AG09319 (cell line): ENCODE measurements at places on chromosomes 11 and 22.
A peak's percentile ranks its signal among the peaks of the same experiment; 100 is the strongest.

DNA sequence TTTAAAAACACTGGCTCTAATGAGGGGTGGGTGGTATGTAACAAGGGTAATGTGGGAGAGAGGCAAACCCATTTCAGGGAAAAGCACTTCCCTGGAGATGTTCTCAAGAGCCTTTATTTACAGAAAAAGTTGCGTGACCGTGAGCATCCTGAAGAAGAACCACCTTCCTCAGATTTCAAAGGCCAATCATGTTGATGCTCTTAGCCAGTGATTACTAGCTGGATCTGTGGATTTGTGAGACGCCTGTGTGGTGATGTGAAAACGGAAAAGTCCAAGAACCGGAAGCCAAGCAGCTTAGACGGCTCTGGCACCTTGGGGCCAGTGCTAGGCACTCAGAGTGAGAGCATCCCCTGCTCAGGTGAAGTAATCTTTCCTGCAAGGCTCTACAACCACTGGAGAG, 12.6 kb upstream of the UBASH3B start:
- DNase-seq, result no peak

DNA sequence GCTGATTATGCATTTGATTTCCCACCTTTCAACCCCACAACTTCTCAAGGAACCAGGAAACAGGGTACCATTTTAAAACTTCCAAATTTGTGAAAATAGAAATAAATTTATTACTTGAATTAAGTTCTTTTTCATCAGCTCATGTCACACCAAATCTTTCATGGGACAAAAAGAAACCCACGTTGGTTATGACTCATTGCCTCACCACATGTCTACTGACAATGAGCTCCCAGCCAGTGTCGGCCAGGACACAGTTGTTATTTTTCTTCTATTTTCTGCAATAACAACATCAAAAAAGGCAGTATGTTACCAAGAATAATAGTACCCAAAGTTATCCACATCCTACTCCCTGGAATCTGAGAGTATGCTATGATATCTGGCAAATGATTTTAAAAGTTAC, 17.3 kb downstream of the MS4A6A start:
- no peak for DNase-seq

DNA sequence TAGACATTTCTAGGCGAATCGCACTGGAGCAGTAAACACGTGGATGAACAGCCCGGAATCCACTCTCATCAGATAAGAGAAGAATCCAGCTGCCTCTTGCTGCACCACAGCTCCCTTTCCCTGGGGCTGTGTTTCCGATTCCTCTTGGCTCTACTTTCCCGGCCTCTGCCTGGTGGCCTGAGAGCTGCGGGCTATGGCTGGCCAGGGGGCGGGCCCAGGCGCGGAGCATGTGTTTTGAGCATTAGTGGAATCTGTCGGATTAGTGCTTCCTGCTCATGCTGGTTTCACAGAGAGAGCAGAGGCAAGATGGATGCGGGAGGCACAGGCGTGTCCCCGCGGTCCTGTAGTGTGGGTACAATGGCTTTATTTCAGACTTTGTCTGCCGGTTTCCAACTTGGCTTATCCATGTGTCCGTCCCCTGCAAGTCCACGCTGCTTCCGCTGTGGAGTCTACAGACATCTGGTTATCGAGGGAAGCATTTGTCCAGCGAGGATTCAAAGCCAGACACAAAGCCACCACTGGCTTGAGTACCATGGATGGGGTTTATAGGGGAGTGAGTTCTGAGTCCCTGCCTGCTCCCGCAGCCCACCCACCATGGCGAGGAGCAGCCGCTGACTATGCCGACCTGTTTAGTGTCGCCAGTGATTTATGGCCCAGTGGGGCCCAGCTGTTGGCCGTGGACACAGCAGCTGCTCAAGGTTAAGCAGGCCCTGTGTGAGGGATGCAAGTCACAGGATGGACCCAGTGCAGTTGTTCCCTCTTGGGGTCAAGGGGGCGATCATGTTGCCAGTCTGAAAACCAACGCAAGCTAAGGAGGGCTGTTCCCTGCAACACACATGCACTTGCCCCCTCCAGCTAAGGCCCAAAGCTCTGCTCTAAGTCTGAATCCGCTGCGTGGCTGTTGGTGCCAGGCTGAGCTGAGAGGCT, 43.3 kb upstream of the EP300 start:
- peak; percentile 63 for DNase-seq

- DNase-seq, result no peak
Observed at GRCh38 chr22:45579306-45579705, 76.6 kb downstream of the FBLN1 start.

GRCh38 chr22:28799606-28800307, 612 bp downstream of the XBP1 start:
- peak; percentile 45 for DNase-seq

DNA sequence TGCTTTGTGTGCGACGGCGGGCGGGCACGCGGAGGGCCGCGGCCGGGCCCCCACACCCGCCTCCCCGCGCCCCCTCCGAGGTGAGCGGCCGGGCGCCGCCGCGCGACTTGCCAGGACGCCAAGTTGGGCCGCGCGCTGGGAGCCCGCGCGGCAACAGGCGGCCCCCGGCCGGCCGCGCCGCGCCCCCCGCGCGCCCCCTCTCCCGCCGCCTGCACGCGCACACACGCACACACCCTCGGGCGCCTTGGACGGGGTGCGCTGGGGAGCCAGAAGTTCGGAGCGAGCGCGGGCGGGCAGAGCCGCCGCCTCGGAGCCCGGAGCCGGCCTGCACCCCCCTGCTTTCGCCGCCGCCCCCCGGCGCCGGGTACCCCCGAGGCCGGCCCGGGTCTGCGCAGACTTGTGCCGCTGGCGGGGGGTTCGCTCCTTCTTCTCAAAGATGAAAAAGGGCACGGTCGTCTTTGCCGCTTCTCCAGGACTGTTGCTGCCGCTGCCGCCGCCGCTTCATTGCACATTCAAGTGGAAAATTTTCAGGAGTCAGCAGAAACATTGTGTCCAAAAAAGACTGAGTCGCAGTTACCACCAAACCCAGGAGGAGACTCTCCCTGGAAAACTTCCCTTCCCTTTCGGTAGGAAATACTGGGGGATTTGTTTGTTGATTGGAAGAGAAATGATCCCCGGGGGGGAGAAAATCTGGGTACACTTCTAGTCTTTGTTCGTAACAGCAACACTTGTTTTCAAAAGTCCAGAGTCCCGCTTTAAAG, 895 bp downstream of the TEAD1 start:
- DNase-seq, result no peak

DNA sequence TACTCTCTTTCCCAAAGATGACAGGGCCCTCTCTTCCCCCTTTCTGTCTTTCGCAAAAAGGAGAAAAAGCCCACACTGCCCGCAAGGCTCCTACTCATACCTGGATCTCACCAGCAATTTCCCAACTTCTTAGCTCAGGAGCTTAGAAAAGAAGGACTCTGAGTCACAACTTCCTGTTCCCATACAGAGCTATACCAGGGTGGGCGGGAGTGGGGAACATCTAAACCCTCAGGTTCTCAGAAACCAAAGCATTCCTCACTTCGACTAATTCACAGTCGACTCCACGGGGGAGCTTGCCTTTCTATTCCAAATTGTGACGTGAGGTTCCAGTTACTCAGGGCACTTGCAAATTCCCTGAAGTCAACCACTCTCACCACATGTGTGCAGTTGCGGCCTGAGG, 61.9 kb downstream of the MTNR1B start:
- DNase-seq, result no peak

DNA sequence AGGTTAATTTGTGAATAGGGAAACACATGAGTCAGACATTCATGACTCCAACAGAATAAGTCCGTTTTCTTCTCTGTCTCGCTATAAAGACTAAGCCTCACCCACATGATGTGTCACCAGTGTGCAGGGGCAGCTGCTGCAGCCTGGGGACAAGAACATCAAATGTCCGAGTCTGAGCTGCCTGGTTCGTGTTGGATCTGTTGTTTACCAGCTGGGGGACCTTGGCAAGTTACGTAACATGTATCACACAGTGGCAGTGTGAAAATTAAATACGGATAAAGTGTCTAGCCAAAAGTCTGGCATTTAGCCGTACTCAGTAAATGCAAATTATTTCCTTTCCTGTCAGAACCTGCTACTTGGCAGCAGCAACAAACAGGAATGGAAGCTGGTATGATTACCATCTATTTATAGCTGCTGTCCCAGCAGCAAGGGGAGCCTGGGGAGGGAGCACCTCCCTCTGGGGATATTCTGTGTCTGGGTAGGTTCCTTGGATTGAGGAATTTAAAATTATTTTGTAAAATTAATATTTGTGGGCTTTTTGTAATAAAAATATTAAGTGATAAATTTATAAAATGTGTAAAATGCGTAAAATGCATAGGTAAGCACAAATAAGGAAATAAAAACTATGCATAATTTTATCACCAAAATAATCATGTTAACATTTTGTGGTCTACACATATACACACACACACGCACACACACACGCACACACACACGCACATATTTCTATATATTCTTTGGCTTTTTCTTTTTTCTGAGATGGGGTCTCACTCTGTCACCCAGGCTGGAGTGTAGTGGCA, 1.3 kb upstream of the CLDN25 start:
- DNase-seq, result no peak

DNA sequence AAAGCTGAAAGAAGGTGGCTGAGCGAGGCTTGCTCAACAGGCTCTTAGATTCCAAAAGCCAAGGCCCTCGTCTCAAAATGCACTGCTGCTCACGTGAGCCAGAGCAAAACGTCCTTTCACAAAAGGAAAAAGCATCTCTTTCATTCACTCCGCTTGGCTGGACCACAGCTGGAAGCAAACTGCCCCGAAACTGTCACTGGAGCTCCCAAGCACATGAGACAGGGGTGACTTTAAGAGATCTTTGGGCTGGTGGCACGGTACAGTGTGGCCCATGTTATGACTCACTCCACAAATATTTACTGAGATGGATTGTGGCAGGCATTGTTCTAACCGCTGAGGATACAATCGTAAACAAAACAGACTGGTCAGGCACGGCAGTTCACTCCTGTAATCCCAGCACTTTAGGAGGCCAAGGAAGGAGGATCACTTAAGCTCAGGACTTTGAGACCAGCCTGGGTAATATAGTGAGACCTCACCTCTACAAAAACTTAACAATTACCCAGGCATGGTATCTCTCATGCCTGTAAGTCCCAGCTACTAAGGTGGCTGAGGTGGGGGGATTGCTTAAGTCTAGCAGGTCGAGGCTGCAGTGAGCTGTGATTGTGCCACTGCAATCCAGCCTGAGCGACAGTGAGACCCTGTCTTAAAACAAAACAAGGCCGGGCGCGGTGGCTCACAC, 3.6 kb downstream of the PLA2G6 start:
- DNase-seq, result peak; percentile 78

- no peak for DNase-seq
Observed at GRCh38 chr11:4926608-4927007, 2.5 kb upstream of the OR51G1 start.

GRCh38 chr22:48403521-48404403, 1423.9 kb downstream of the BRD1 start:
- DNase-seq, result no peak

DNA sequence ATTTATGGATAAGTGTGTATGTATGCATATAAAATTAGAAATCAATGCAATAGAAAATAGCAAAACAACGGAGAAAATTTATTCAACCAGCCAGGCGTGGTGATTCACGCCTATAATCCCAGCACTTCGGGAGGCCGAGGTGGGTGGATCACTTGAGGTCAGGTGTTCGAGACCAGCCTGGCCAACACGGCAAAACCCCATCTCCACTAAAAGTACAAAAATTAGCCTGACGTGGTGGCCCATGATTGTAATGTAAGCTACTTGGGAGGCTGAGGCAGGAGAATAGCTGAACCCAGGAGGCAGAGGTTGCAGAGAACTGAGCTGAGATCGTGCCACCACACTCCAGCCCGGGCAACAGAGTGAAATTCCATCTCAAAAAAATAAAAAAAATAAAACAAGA, 5.5 kb downstream of the KRTAP5-6 start:
- no peak for DNase-seq

GRCh38 chr22:24542641-24543040, 12.3 kb downstream of the GUCD1 start:
- DNase-seq, result no peak

DNA sequence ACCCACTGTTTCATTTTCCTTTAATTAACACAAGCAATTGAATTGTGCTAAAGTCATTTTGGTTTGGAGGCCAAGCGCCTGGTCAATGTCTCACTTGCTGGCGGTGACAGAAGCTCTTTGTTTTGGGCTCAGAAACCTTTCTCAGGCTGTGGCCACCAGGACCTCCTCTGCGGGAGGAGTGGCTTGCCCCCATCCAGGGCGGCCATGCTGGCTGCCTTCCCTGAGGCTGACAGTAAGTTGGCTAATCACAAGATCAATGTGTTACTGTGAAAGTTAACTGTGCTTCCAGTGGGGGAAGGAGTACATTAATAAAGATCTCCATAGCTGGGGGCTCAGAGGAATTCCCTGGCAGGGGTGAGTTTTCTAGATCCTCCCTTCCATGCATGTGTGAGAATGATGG, 1074.5 kb downstream of the NTM start:
- DNase-seq, result no peak

DNA sequence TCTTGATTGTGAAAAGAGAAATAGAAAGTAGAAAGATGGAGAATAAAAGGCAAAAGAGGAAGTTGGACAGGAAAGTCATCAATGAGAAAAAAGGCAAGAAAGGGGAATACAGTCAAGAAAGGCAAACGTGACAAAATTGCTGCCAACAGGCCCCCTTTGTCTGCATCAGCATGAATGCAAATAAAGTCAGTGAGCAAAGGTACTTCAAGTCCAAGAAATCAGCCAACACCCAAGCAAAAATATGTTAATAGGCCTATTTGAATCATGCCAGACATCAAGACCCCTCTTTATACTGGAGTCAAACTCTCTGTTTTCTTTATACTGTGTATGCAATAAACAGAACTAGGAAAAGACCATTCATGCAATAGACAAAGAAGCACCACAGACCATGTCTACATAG, 34.3 kb downstream of the GUCY1A2 start:
- DNase-seq, result no peak

DNA sequence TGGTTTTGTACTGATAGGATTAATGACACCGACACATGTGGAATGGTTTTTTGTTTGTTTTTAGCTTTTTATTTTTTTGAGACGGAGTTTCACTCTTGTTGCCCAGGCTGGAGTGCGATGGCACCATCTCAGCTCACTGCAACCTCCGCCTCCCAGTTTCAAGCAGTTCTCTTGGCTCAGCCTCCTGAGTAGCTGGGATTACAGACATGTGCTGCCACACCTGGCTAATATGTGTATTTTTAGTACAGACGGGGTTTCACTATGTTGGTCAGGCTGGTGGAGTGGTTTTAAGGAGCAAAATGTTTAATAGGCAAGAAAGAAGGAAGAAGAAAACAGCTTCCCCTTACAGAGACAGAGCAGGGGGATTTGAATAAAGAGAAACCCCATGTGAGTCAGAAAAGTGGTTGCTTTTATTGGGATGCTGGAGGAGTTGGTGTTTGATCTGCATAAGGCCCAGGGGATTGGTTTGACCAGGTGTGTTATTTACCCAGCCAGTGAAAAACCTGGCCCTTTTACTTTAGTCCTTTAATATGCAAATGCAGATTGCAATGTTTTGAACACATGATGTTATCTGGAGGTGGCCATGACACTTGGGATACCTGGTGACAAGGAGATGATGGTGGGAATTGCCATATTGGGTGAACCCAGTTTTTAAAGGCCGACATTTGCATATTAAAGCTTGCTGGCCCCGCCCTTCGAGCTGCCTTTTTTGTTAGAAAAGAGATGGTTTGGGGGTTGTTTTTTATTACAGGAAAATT, 24.3 kb downstream of the SUSD2 start:
- DNase-seq, result no peak
